ENCODE measurements at places on chromosomes 7 and 10.

GRCh38 chr10:126006264-126006663 lies 109.9 kb downstream of the FANK1 start:
- DNase-seq: no peak

DNA sequence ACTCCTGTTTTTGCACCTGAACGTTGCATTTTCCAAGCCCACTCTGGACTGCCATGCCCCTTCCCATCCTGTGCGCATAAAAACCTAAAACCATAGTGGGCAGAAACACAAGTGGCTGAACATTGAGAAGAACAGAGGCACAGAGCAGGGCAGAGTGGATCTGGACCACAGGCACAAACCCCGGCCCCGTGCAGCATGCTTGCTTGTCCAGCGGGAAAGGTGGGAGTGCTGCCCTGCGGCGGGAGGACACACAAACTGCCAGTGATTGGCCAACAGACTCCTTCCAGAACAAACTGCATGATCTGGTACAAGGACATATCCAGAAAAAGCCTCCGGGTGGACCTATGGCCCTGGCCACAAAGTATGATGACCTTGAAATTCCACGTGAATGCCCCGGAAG lies 42.5 kb upstream of the ADARB2 start:
- no peak for DNase-seq

DNA sequence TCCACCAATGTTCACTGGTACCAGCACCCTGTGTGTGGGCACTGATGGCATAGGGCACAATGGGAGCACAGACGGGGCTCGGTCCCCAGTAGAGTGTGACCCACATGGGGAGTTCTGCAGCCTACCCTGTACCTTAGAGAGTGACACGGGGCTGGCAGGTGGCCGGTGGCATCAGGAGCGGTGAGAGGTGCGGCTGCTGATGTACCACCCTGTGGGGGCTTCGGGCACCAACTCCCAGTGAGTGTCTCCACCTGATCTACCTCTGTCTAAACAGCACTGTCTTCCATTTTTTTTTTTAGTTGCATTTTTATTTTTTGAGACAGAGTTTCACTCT lies 4.1 kb downstream of the JAKMIP3 start:
- no peak for DNase-seq

DNA sequence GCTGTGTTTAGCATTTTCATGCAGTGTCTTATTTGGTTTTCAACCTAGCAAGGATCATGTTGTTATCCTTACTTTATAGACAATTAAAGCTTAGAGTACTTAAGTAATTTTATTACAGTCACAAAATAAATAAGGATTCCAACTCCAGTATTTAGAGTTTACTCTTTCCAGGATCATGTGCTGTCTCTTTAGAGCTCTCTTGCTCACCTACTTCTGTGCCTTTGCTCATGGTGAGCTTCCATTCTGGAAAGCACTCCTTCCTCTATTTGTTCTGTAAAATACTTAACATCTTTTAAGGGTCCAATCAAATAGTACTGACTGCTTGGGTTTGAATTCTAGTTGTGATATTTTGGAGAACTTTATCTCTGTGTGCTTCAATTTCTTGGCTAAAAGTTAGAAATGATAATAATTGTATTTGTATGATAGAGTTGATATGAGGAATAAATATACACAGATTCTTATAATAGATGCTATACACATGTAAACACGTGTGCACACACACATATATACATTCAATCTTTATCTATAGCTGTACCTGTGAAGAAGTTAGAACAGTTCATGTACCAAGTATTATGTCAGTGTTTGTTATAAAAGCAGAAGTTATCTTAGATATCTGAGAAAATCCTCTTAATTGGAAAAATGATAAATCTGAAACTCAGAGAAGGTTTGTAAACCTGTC lies 18.2 kb upstream of the CALCR start:
- DNase-seq: no peak

GRCh38 chr7:44685723-44686122 lies 62.9 kb upstream of the ZMIZ2 start:
- DNase-seq: no peak

- no peak for DNase-seq
Measured at GRCh38 chr10:844552-844951, 87.0 kb downstream of the LARP4B start.

GRCh38 chr10:13823096-13823708 lies 236.4 kb downstream of the PRPF18 start:
- no peak for DNase-seq

DNA sequence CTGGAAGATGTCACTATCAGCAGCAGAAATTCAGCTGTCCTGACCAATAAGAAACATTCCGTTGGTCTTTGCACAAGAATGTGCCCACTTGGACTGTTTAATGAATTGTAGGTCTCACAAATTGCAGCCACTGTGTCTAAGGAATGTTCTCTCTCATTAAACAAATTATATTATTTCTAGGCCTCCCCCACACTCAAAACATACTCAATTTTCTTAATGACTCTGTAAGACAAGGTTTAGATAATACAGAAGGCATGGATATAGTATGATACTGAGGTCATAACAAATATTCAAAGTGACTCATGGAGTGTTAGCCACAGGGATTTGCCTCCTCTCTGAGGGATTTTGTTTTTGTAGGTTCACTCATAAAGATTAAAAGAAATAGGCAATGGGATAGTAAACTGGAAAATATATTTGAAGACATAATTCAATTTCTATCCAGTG lies 197.5 kb downstream of the PTN start:
- DNase-seq: peak; percentile 24

GRCh38 chr10:32103721-32104120 lies 47.5 kb upstream of the KIF5B start:
- DNase-seq: no peak

DNA sequence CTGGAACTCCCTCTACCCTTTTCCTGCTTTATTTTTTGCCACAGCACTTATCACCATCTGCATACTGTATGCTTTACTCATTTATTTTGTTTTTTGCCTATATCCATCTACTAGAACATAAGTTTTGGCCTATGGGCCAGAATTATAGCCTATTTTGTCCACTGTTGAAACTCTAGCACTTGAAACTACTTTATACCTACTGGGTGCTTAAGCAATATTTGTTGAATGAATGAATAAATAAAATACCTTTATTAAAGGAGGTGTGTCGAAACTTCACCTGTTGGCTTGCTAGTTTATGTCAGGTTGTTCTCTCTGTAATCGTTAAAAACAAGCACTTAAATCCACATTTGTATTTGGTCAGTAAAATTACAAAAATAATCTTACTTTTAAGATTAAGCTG lies 53.3 kb downstream of the MTERF1 start:
- no peak for DNase-seq

GRCh38 chr10:88066876-88067275 lies 203.5 kb downstream of the PTEN start:
- no peak for DNase-seq

GRCh38 chr7:47884675-47885074 lies 63.6 kb downstream of the PKD1L1 start:
- DNase-seq: no peak

DNA sequence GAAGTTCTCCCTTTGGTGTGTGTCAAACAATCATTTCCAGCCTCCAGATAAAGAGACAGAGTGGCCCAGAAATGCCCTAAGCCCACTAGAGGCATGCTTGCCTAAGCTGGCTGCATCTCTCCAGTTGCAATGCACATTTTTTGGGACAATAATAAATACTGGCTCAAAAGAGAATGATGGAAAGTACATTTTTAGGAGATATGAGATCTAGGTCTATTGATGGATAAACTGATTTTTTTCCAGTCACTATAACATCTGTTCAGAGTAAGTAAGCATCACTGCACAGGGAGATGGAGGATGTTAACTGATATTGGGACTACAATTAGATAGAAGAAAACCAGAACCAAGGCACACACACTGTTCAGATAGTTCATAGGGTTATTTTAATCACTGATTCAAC lies 553.0 kb downstream of the GRM8 start:
- DNase-seq: no peak

GRCh38 chr10:104331208-104331838 lies 6.9 kb downstream of the ITPRIP start:
- DNase-seq: peak; percentile 95

DNA sequence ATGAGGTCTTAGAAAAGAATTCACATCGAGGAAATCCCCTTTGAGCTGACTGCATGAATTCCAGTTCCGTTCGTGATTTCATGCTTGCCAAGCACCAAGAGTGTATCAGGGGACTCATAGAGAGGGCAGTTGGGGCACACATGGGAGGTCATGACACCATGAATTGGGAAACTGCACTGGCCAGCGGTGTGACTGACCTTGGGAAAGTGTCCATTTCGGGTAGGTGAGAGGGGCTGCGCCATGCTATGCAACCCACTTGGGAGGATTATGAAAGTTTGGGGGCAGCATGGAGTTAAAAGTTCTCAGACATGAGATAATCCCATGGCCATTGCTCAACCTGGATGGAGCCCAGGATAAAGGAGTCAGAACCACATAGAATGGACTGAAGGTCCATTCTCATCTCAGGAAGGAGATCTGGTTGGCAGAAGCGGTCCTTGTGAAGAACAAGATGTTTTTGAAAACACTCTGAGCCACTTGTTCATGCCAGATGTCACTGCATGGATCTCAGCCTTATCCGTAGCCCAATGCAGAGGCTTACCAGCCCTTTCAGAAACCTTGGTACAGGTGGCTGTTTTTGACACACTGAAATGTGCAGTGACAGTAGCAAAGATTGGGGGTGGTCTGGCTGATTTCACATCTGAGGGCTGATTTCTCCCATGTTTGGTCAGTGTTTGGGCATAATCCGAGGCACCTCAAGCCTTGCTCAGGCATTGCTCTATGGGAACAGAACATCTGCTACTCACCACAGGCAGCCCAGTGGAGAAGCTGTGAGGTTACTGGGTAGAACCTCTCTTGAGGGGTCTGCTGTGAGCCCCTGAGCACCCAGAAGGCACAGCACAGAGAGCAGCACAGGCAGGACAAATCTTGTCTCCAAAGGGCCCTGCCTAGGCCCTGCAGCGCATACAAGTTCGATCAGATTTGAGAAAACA lies 252.3 kb downstream of the CXCL12 start:
- DNase-seq: no peak

GRCh38 chr10:127196282-127197153 lies at the start of gene INSYN2A:
INSYN2A (minus strand) TSS chr10:127196591; CDS start chr10:127176395, 20,196 bp downstream.
- DNase-seq: no peak

GRCh38 chr7:8442051-8442813 lies 8.8 kb downstream of the NXPH1 start:
- no peak for DNase-seq

- no peak for DNase-seq
Measured at GRCh38 chr7:38232502-38233366, 40.7 kb downstream of the TARP start.

DNA sequence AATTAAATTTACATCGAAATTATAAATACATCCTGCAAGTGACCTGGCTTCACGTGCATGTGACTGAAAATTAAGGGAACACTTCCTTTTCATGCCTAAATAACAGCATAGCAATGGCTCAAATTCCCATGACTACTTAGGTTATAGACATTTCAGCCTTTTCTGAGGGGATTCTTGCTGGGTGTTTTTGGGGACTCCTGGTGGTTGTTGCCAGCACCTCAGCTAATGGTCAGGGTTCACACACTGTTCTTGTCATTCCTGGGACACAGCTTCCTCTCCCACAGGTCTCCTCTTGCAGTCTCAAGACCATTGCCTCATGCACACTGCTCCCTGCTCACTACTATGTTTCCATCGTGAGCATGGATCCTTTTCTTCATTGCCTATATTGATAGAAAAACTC lies 148.9 kb upstream of the GLI3 start:
- no peak for DNase-seq

GRCh38 chr7:34718867-34719266 lies 60.8 kb downstream of the NPSR1 start:
- no peak for DNase-seq

GRCh38 chr7:23462846-23463245 lies 7.4 kb downstream of the IGF2BP3 start:
- DNase-seq: no peak

GRCh38 chr10:86759073-86759672 lies 2.8 kb downstream of the BMPR1A start:
- DNase-seq: no peak

DNA sequence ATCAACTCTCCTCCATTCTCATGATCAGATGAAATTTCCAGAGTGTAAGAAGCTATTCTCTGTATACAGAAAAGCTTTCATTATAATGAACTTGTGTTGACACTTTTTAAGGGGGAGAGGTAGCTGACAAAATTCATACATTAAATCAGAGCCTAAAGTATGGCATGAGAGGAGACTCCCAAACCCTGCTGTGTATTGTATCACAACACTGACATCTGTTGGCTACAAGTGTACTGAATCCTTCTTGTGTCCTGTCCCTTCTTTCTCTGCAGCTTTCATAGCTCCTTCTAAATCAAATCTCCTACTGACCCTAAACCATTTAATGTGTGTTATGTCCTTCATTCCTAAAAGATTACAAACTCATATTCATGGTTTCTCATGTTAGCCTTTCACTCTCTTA lies 70.9 kb downstream of the GCC1 start:
- no peak for DNase-seq

DNA sequence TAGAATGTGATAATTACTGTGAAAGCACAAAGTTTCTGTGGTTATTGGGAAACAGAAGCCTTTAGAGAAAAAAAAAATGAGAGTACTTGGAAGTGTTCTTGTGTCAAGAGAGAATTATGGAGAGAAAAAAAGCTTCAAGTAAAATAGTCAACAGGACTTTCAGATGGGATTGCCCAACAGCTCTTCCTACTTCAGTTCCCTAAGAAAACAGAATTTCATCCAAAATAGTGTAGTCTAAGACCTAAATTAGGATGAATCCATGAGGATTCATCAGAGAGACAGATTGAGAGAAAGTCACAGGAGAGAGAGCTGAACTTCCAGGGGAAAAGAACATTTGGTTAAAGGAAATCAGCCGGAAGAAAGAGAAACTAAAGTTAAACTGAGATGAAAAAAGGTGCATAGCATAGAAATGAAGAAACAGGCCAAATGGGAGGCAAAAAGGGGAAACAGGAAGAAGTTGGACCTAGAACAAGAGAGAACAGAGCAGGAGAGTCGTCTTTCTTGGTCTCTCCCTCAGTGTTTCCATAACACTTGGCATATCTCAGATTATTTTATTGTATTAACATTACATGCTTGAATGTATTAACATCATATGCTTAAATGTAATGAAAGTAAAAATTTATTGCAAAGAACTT lies 2.5 kb downstream of the SCIN start:
- DNase-seq: no peak

DNA sequence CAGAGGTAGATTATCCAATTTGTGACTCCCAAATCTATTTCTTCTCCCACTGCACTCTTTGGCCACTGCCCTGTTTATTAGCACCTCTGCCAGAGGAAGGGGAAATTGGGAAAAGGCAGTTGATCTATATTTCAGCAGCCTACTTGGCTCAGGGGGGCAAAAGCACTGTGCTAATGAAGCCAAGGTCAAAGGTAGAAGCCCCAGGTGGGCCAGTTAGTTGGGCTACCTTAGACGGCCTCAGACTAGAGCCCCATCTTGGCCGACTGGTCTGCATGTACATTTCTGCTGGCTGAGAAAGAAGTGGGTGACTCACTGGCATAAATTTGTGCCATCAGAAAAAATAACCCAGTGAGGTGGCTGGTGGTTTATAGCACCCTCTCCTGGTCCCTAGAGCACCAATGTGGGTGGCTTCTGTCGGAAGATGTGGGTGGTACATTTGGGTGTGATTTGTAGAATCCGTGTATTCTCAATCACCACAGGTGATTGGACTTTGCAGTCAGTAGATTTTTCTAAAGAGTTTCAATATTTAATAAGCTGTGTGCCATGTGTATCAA lies 293.3 kb upstream of the MKI67 start:
- no peak for DNase-seq

All from brain pericyte (primary cell).